ENCODE measurements at places on chromosomes 6 and 20.
A peak's percentile ranks its signal among the peaks of the same experiment; 100 is the strongest.

DNA sequence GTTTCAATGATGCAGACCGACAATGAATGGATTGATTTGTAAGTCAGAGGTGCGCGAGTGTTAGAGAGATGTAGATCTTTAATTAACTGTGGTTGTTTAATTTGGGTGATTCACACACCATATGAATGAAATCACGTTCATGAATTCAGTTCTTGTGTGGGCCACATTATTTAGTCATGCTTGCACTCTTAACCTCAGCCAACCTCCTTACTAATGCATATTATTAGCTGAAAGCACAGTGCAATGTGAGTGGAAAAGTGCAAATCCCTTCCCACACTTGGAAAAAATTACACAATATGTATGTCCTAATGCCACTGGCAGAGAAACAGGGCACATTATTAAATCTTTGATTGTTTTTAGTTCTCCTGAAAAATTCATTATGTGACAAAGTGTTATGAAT lies 512.5 kb downstream of the BCKDHB start:
- DNase-seq = no peak

- no peak for DNase-seq
Measured at GRCh38 chr6:47207261-47207660, 102.4 kb downstream of the TNFRSF21 start.

DNA sequence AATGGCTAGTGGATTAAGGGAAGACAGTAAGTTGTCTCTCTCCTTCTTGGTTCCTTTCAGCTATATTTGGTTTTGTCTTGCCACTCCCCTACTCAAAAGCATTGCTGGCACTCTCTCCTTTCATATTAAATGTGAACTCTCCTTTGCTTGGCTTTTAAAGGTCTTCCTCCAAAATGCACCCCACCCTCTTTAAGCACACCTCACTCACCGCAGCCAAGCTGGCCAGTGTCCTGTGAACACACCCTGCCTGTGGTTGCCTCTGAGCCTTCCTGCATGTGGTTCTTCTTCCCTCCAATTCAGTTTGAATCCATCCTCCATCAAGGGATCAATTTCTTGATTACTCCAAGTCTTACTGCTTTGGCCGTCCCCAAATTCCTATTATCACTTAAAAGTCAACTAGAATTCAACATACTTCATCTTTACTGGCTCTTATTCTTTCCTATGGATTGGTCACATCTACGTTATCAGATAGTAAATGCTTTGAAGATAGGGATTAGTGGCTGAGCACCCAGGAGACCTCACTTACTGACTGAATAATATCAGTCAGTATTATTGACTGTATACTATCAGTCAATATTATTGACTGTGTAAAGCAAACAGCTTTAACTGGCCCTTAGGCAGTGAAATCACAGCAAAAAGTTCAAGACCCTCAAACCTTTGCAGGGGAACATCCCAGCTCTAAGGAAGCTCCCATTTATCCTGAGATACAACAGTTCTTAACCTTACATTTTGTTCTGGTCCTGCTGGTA lies 41.6 kb upstream of the SPDEF start:
- no peak for DNase-seq

- DNase-seq = no peak
Measured at GRCh38 chr6:100613656-100614055, 148.9 kb upstream of the SIM1 start.

- no peak for DNase-seq
Measured at GRCh38 chr6:20302702-20303251, 90.5 kb upstream of the MBOAT1 start.

DNA sequence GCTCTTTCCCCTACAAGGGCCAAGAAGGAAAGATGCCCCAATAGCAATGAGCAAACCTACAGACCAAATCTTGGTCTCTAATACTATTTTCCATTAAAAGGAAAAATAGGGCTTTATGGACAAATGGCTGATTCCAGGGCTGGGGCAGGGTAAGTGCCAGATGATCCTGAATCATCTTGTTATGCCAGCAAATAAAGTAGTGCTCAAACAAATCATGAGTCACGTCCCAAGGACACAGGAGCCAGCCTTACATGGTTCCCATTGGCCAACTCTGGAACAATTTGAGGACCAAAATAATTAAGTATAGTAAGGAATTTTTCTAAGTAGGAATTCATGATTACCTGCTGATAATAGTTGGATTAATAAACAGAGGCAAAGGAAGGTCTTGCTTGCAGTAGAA lies 53.2 kb upstream of the NKX2-4 start:
- DNase-seq = no peak

GRCh38 chr6:45513213-45513618 lies 135.5 kb upstream of the SUPT3H start:
- DNase-seq = no peak

- no peak for DNase-seq
Measured at GRCh38 chr6:7166410-7167293, 58.9 kb downstream of the RREB1 start.

GRCh38 chr6:3453413-3454272 lies 3.2 kb downstream of the SLC22A23 start:
- DNase-seq = no peak

DNA sequence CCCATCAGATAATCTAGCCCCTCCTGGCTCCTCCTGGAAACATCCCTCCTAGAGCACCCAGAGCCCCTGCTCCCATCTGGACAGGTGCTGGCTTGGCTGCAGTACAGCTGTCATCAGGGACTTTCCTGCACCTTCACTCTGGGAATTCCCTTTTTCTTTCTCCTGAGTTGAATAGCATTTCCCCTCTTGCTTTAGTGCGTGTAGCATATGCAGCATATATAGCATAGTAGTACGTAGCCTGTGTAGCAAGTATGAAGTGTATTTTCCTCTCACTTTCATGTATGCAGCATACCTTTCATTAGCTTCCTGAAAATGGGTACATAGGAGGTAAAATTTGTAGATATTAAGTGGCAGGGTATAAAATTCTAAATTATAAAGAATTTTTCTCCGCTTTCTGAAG lies 352.9 kb downstream of the ESR1 start:
- DNase-seq = no peak

GRCh38 chr6:93293872-93294271 lies 125.5 kb downstream of the EPHA7 start:
- DNase-seq = no peak

- DNase-seq = no peak
Measured at GRCh38 chr6:136749359-136749997, 42.8 kb downstream of the MAP3K5 start.

DNA sequence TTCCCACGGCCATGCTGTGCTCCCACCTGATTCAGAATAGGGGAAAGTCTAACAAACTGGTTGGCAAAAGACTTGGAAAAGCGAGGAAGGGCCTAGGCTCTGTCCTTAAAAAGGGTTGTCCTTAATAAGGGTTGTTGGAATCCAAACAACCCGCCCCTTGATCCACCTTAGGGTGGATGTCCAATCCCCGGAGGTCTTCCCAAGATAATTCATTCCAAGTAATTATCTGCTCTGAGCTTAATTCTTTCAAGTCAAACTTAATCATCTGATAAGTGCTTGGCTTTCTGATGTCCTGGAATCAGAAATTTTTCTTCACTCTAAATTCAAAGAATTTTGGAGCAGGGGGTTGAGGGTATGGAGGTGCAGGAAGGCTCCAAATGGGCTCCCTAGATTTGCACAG lies at the start of gene KHDC1L:
KHDC1L (minus strand) TSS at position 101 of the 400 bp plus-strand sequence; CDS start at position 13, 88 bp downstream.
- no peak for DNase-seq

- DNase-seq = no peak
Measured at GRCh38 chr20:9616455-9616805, 102.0 kb downstream of the LAMP5 start.

GRCh38 chr6:147022041-147022440 lies 182.2 kb upstream of the STXBP5 start:
- no peak for DNase-seq

DNA sequence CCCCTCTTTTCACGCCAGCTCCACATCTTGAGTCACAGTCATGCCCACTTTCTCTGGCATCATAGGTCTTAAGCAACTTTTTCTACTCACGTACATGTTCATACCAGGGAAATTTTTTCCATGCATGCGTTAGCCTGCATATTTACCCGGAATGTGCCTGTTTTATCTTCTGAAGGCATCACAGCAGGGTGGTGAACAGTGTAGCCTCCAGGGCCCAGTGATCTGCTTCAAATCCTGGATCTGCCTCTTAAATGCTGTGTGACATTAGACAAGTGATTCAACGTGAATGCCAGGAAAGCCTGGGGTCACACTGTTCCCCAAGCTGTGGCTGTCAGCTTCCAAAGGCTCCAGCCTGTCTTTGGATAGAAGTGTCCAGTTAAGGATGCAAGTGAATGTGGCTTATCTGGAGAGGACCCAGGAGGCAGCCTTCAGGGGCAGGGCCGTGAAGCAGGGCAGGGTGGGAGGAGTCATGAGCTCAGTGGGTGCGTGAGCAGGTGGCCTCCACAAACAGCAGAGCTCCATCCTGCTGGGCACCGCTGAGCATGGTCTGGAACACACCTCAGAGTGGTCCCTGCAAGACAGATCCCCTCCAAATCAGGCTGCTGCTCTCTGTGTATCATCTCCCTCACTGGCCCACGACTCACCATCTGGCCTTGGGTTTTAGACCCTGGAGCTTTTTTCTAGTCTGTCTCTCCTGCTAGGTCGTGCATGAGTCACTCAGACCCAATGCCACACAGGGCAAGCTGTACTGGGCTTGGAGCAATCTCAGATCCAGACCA lies 30.4 kb upstream of the CD93 start:
- no peak for DNase-seq

- DNase-seq = no peak
Measured at GRCh38 chr6:292506-293192, 362 bp downstream of the DUSP22 start.

- peak; percentile 50 for DNase-seq
Measured at GRCh38 chr6:77173472-77174074, 289.7 kb downstream of the HTR1B start.

- no peak for DNase-seq
Measured at GRCh38 chr6:87684895-87685654, 17.0 kb downstream of the AKIRIN2 start.

GRCh38 chr20:51756653-51757052 lies 11.5 kb downstream of the ATP9A start:
- DNase-seq = no peak

DNA sequence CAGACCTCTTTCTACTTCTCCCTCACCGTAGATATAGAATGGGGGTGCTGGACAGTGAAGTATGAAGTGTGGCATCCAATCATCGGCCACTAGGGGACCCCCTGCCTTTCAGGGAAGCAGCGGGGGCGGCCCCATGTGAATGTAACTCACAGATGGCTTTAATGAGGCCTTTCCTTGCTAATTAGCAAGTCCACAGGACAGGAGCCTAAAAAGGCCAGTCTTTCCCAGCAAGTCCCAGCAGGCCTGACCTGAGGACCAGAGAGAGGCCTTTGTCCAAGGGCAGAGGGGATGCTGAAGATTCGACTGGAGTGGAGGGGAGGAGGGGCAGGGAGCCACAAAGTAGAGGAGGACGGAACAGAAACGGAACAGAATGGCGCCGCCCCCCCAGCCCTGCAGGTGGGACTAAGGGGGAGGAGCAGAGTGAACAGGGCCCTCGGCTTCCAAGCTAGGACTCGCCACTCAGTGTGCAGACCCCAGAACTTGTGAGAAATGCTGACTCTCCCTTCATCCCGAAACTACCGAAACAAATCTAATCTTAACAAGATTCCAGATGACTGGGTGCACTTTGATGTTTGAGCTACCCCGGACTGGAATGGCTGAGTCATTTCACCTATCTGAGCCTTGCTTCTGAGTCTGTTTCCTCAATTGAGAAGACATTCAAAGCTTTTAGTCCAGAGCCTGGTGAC lies 5.8 kb downstream of the C6orf132 start:
- peak; percentile 92 for DNase-seq

DNA sequence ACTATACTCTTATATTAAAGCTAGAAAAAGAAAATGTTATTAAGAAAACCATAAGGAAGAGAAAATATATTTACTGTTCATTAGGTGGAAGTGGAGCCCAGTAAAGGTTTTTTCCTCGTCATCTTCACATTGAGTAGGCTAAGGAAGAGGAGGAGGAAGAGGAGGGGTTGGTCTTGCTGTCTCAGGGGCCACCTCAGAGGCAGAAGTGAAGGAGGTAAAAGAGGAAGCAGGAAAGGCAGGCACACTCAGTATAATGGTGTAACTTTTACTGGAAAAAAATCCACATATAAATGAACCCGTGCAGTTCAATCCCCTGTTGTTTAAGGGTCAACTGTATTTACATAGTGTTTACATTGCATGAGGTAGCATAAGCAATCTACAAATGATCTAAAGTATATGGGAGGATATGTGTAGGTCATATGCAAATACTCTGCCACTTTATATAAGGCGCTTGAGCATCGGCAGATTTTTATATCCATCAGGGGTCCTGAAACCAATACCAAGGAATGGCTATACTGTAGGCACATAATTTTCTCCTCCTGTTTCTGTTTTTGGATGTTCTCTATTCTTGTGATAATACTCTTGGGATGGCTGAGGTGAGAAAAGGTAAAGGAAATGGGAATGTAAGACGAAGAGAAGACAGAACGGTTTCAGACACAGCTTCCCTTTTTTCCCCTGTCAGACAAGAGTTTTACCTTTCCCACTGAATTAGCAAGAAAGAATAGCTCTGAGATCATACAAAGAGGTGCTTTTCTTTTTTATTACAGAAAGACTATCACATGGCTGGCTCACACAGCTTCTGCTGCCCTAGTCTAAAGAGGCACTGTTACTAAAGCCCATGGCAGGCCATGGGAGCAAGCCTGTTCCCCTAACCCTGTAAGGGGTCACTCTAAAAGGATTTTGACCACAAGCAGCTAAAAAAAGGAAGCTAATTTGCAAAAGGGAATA lies 59.9 kb downstream of the NUDT3 start:
- DNase-seq = no peak

- DNase-seq = no peak
Measured at GRCh38 chr6:97864826-97865225, 581.8 kb upstream of the MMS22L start.

DNA sequence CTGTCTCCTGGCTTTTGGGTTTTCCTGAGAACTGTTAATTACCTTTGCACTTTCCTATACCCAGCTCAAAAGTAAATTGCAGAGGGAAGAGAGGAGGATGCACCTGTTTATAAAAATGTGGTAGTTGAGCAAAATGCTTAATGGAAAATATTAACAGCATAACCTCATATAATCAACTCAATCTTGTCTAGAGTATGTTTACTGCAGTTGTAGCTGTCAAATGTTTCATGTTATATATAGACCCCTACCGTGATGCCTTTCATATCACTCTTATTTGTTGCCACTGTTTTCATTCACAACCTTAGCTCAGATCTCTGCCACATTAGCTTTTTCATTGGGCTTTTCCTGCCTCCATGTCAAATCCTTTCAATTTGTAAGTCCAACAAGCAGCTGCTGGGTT lies 36.0 kb downstream of the ANKRD6 start:
- no peak for DNase-seq

- DNase-seq = no peak
Measured at GRCh38 chr20:3307078-3307477, 68.1 kb upstream of the SLC4A11 start.

- DNase-seq = no peak
Measured at GRCh38 chr20:10565191-10565921, 108.4 kb downstream of the JAG1 start.

DNA sequence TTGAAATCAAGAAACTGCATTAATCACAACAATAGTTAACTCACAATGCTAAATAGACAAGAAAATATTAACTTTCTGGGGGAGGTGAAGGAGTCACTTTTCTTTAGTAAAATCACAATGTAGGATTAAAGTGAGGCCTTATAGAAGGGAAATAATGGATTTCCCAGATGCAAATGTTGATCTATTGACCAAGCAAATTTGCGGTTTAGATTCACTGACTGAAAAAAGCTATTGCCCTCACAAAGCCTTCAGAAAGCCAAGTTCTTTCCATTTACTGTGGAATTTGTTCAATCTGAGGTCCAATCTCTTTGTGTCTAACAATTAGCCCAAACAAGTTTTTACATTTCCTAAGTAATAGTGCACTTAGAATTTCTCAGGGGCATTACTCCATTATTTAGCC lies 95.1 kb upstream of the PTCHD4 start:
- no peak for DNase-seq

GRCh38 chr20:45968801-45969711 lies 2.9 kb downstream of the ZNF335 start:
- DNase-seq = no peak
